ENCODE measurements at places on chromosomes 7 and 10.

- DNase-seq: no peak
Measured at GRCh38 chr7:98185101-98185500, 26.1 kb upstream of the BHLHA15 start.

DNA sequence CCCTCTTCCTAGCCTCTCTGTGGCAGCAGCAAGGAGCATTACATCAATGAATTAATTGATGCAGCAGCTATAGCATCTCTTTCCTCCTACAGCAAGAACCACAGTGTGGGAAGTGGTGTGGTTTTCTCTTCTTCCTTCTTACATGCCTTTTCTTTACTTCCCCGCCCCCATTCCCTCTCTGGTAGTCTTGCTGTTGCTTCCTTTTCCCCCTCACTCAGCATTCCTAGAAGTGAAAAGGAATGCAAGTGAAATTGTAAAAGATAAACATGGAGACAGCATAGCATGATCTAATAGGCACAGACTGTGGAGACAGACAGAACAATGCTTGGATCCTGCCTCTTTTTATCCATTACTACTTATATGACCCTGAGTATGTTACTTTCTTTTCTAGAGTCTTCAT is 370.5 kb upstream of the BMPER start:
- DNase-seq: no peak

DNA sequence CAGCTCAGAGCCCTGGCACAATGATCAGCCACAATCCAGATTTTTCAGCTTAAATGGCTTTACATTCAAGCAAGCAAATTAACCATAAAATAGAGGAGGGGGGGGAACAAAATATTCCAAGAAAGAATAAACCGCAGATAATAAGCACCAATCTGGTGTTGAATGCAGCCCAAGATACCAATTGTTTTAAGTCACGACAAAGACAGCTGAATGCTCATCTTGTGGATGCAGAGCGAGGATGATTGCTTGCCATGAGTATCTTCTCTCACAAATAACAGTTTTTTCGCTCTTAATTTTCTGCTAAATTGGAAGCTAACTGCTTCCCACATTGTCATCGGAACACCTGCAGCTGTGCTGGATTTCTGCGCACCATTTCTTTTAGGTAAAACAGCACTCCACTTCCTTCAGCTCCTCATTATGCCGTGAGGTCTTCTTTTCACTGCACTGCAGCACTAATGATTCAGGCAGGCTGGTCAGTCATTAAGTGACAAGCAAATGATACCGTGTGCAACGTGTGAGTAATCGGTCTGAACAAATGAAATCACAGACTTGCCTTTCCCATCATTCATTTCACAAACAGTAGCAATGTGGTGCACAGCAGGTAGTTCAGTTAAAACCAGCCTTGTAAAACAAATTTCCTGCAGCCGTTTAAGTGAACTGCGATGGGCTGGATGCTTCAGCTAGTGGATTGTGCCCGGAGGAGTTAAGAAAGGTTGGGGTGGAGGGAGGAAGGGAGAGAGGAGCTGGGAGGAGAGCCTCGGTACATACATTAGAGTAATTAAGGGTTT is 106.4 kb upstream of the CDCA7L start:
- DNase-seq: no peak

DNA sequence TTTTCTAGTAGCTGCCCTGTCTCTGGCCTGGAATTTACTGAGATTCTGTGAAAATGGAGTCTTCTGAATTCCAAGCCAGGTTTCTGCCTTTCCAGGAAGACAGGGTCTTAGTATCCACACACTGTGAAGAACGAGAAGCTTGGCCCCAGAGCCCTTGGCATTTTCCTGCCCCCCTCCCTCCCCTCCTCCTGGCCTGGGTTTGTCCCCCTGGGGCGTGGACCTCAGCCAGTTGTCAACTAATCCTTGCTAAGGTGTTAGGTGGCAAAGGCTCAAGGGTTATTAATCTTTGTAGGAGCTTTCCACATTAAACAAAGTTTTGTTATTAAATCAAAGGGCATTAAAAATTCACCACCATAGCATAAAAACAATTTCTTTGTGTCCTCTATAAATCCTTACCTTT is 329.5 kb downstream of the RNLS start:
- DNase-seq: no peak

DNA sequence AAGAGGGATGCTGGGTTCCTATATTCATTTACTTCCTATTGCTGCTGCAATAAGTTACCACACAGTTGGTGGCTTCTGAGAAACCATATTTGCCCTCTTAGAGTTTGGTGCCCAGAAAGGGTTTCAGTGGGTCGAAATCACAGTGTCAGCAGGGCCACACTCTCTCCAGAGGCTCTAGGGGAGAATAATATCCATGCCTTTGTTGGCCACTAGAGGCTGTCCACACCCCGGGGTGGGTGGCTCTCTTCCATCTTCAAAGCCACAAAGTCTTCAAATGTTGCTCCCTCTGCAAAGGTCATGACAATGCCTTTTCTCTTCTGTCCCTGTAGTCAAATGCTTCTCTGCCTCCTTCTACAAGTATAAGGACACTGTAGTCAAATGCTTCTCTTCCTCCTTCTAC is 989.4 kb downstream of the CCSER2 start:
- DNase-seq: no peak

DNA sequence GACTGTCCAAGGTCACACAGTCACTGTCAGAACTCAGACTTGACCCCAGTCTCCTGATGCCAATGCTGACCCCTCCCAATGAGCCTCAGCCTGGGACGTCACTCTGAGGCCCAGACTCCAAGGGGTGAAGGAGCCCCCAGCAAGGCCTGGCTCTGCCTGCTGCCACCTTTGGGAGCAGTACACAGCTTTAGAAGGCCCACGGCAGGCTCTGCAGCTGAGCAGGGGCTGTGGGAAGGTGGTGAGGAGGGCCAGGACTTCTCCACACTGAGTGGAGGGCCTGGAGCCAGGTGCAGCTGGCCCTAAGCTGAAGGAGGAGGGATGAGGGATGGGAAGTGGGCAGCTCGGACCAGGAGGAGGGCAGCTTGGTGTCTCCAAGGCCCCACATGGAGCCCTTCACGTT is 23.9 kb upstream of the ZMIZ1 start:
- peak; percentile 35 for DNase-seq

DNA sequence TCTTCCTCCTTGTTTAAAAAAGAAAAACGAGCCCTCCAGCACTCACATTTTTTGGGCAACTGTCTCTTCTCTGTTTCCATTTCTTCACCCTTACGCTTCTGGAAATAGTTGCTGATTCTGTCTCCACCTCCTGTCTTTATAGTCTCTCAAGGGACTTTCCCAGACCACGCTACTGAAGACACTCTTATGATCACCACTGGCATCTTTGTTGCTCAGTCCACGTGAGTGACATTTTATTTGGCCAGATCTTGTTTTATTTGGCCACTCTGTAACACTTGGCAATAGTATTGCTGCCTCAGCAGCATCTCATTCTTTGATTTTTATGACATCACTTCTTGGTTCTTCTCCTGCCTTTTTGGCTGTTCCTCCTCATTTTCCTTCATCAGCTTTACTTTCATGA is 21.6 kb upstream of the NME8 start:
- DNase-seq: no peak

- no peak for DNase-seq
Measured at GRCh38 chr7:127995156-127995880, 35.9 kb downstream of the LRRC4 start.

DNA sequence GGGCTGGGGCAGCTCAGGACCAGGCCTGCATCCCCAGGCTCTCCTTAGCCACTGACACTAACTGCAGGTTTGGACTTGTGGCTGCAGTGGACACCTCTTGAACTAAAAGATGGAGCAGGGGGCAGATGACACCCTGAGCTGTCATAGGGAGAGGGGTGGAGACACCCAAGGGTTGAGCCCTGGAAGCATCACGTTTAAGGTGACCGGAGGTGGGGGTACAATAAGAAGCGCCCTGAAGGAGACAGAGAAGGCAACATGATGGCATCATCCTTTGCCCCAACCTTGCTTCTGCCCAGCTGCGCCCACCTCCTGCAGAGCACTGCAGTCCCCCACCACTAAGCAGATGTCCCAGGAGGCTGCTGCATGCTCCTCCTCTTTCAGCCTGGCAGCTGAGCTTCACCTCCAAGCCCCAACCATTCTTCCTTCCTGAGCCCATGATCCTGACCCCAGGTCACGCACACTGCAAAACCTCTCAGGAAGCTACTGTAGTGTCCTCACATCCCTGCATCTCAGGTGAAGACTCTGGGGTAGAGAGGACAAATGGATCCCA is 25.5 kb downstream of the OGDHL start:
- no peak for DNase-seq

- DNase-seq: no peak
Measured at GRCh38 chr7:109763611-109764010, 1193.9 kb downstream of the DNAJB9 start.
